AG04449 (cell line): ENCODE measurements at places on chromosomes 6 and 20.

DNA sequence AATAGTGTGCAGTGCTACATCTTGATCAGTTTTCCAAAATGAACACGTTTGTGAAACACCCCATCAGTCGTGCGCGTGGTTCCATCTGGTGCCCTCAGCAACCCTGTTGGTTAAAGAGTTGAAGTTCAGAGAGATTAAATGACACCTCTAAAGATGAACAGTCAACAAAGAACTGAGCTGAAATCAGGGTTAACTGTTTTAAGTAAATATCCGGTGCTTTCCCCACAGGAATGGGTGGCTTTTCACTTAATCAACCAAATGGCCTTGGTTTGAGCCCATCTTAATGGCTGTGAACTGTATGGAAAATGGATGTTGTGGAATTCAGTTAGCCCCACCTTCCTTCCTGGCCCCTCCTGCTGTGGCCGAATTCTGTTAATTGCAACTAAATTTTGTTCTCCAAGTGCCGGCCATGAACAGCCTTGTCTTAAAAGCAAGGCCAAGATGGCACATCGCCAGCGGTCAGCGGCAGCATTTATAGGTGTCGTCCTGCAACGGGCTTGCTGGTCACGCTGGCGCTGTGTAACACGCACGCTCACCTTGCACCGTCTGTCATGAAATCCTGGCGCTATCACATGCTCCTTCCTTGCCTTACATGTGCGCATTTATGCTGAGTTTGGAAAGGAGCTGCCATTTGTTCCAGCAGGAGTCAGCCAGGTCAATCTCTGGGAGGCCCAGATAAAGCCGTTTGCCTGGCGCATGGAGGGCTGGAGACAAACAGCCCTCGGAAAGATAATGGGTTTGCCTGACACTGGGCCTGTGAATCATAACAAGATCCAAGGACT is 164.5 kb downstream of the ERMARD start:
- DNase-seq: no peak

- no peak for DNase-seq
Measured at GRCh38 chr20:2114990-2115681, 13.5 kb downstream of the STK35 start.

DNA sequence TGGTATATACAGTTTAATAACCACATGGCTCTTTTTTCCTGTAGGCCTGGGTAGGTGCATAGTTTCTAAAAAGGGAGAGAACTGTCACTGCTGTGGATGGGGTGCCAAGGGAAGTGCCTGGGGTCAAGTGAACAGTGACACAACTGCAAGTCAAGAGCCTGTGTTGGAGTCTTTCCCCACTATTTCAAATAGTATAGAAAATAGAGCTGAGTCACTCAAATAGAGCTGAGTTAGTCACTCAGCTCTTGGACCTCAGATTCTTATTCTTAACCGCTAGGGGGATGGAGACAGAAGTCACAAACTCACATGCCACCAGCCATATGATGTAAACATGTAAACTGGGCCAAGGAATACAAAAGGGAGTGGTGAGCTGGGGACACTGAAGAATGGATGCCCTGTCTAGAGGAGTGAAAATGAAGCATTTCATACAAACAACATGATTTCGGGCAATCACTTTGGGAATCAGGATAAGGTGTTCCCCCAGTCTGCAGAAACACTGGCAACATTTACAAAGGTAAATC is 2.1 kb downstream of the NQO2 start:
- DNase-seq: no peak

DNA sequence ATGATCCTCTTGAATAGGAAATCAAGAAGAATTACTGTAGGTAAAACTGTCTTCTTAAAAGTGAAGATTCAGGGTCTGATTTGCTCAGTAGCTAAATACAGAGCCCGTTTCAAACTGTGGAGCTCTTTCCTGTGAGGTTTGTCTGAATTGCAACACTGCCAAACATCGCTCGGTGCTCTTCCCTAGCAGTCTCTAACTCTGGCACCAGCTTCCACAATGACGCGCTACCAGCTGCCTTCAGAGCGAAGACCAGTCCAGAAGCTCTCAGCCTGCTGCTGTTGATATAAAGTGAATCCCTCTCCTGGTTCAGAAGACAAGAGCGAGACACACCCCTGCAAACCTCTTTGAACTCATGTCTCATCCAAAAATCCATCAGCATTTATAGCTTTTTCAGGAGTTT is 447.0 kb downstream of the LMBRD1 start:
- no peak for DNase-seq

- DNase-seq: no peak
Measured at GRCh38 chr6:27452496-27452897, 20.4 kb downstream of the ZNF184 start.

GRCh38 chr6:51147756-51148155 is 329.1 kb downstream of the TFAP2B start:
- no peak for DNase-seq

DNA sequence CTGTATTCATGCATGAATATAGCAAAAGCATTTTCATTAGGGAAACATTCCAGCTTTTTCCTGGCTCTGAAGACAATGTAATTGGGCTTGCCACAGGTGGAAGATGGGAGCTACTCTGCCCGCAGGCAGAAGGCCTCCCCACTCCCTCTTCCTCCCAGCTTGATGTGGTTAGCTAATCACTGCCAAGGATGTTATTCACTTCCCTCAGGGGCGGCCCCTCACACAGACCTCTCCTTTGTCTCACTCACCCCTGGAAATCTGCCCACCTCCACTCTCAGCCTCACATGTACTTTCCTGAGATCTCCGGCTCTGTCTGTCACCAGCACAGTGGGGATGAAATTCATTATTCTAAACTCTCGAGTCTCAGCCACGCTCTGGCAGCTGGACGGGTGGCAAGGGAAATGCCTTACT is 100.7 kb downstream of the ANKRD60 start:
- no peak for DNase-seq

- DNase-seq: no peak
Measured at GRCh38 chr6:119234457-119234856, 115.1 kb downstream of the MAN1A1 start.

DNA sequence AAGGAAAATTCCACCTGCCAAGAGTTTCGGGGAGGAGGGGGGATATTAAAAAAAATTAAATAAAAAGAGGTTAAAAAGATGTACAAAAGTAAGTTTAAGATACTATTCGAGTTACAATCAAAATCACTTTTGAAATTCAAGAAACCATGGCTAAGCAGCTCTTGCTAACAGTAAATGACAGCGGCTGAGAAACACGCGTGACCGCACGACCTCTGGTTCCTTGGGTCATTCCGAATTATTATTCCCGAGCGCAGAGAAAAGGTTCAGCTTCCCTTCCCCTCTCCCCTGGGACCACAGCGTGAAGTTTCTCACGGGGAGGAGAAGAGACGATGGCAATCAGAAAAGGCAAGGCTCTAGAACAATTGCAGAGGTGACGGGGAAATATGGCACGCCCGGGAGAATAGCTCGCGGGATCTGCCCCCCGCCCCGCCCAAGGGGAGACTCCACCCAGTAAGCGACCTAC is 496 bp downstream of the TMEM242 start:
- DNase-seq: no peak

DNA sequence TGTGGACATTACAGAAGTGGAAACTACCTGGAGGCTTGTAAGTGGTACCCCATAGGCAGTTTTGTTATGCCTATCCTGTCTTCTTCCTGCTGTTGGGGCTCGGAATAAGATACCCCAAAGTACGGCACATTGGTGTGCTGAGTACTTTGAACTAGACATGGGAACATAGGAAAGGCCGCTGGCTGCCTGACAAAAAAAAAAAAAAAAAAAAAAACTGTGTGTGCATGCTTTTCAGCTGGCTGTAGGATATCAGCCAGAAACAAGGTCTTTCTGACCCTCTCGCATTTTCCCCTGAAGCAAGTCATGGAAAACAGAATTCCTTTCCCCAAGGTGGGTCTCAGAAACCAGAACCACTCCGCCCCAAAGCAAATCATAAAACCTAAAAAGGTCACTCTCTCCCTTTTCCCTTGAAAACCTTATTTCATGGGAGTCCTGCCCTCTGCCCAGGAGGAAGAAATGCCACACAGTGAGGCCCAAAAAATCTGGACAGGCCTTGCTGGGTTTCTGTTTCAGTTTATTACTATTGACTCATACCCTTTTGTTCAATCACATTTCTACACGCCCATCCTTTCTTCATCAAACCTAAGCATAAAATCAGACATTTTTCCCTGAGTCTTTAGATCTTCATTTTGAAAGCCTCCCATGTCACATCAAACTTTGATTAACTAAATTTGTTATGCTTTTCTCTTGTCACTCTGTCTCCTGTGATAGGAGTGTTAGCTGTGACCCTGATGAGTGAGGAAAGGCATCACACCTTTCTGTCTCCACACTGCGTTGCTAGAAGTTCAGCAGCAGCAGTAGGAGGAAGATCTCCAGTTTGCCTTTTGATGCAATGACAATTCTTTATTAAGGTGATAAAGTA is 17.2 kb downstream of the SLC2A12 start:
- DNase-seq: no peak

GRCh38 chr20:63774306-63774705 is 34.7 kb downstream of the SLC2A4RG start:
- DNase-seq: no peak

- DNase-seq: no peak
Measured at GRCh38 chr6:90397047-90397446, 100.4 kb upstream of the BACH2 start.

DNA sequence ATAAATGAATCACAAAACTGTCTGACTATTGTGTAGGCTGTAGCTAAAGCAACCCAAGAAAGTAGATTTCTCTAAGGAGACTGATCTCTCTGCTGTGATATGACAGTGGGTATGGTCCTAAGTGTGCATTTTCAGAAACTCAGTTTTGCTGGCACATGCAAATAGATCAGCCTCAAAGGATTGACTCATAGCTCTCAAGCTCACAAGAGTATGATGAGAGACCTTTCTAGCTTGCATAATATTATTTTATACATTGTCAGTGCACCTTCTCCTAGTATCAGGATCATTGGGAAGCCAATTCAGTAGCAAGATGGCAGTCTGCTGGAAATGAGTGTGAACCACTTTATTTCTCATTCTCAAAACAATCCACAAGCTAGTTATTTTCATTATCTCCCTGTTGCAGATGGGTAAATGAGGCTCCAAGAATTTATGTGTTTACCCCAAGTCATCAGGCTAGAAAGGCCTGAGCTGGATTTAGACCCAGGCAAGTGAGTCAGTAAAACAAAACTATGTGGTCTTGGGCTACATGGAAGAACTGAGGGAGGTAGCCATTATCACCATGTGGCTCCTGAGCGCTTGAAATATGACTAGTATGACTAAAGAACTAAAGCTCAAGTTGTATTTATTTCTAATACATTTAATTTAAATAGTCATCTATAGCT is 27.9 kb upstream of the PLCB4 start:
- no peak for DNase-seq

GRCh38 chr6:24529985-24530384 is 35.2 kb downstream of the ALDH5A1 start:
- peak; percentile 9 for DNase-seq

DNA sequence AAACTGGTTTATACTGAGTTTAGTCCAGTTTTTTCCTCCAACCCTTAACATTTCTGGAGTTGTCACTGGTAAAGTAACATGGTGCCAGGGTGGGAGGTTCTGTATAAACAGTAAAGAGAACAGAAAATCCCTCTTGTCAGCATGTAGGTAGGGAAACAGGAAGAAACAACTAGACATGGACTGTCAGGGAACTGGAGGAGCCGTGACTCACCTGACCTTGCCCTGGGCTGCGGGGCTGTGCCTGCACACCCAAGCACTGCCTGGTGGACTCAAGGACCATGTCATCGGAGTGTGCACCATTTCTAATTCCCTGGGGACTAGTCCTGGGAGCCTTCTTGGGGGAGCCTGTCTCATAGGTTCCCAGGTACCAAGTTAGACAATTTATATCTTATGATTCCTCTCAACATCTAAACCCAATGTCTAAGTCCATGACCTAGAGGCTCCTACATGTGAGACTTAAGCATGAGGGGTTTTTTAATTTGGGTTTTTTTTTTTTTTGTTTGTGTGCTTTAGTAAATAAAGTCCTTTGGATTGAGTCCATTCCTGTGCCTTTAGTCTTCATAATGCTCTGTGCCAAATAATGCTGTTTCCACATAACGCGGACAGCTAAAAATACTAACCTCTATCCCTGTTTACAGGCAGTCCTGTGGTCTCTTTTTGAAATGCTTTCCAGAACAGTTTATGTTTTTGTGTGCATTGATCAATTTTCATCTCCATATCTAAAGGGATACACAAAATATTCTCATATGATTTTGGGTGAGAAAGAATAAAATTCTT is 136.9 kb upstream of the SUPT3H start:
- DNase-seq: no peak

DNA sequence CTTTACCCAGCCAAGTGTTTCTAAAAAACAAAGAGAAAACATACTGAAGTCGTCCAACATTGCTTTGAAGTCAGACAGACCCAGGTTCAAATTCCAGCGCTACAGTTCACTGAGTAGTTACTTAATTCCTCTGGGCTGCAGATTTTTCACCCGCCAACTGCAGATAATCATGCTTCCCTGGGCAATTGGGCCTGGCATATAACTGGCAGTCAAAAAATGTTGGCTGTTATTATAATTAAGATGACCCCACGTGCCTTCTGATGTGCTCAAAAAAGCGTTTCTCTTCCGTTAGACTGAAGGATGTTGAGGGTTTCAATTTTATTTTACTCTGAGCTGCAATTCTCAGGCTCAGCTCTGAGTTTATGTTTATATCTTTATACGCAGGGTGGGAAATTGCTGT is 156.1 kb upstream of the CITED2 start:
- DNase-seq: no peak

DNA sequence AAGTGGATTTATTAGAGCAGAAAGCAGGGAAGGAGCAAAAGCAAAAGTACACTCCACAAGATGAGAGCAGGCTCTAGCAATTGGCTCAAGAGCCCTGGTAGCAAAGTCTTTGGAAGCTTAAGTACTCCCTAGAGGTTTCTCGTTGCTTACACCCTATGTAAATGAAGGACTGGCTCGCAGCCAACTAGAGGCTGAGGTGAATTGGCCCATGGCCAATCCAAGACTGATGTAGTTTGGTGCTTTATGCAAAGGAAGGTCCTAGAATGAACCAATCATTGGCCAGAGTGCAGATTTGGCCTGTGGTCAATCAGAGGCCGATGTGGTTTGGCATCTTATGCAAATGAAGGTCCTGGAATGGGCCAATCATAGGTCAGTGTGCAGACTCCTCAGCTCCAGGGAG is 191.3 kb upstream of the ARID1B start:
- DNase-seq: no peak

DNA sequence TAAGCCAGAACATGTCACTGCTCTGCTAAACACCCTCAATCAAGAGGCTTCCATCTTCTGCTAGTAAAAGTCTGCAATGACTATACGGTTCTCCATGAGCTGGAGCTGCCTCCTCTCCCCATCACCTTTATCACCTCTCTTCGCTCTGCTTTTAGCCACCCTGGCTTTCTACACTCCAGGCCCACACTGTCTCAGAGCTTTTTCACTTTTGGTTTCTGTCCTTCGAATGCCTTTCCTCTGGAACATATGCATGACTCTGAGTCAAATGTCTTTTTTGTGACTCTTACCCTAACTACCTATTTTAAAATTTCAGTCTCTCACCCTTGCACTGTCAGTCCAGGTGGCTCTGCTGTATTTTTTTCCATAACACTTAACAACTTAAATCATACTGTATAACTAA is 525.4 kb upstream of the RNF217 start:
- no peak for DNase-seq

GRCh38 chr6:27514906-27515495 is 42.1 kb upstream of the ZNF184 start:
- no peak for DNase-seq

- no peak for DNase-seq
Measured at GRCh38 chr6:100163035-100163434, 169.0 kb upstream of the MCHR2 start.

GRCh38 chr6:105676857-105677256 is 274.0 kb upstream of the PREP start:
- DNase-seq: no peak
